ENCODE measurements at places on chromosomes 5 and 9. TPM values are rescaled to one million over a fixed set of nuclear protein-coding genes. Genes with fewer than 3 reads are reported as not detected.

DNA sequence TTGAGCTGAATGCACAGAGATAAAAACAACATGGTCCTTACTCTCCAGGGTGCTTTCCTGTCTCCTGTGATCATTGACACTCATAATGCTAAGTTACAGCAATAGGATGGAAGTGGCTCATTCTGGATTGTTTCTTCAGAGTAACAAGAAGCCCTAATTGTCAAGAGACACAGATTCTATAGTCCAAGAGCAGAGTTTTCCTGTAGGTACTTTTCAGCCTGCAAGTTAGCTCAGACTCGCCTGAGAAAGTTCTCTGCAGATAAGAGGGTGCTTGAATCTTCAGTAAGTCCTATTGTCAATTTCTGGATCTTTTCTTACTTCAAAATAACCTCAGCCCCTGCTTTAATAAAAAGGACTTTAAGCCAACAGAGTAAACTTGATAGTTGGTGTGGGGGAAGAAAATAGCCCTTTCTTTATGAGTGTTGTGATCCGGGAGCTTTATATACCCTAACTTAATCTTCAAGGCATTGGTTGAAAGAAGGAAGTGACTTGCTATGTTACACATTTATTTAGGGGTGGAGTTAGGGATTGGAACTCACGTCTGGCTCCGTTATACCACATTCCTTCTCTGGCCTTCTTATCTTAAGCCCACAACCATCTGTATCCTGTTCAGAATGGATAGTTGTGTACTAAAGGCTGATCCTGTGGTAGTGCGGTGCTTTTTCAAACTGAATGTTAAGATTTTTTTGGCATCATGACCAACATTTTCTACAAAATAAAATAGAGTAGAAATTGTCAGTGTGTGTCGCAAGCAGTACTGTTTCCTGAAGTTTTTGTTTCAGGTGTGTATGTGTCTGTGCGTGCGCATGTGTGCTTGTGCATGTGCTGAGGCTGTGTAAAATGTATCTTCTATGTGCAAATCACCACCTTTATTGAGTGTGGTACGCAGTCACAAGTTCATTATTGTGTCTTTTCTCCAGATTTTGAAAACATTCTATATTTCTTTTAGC is 173.9 kb downstream of the WDR70 start:
- no peak for DNase-seq

DNA sequence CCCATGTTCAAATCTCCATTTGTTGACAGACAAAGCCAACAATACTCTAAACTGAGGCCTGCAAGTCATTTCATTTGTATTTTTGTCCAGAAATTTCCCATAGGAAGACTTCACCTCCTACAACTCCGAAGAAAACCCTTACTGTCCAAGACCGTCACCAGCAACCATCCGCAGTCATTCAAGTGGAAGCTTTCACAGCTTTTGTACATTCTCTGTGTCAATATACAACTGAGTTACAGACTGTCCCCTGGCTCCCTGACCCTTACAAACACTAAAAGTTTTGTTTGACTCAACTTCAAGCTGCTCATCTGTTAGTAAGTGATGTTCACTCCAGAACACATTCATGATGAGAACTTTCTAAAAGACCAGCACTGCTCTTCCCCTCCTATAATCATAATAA is 210.1 kb downstream of the DEPDC1B start:
- DNase-seq, result no peak

DNA sequence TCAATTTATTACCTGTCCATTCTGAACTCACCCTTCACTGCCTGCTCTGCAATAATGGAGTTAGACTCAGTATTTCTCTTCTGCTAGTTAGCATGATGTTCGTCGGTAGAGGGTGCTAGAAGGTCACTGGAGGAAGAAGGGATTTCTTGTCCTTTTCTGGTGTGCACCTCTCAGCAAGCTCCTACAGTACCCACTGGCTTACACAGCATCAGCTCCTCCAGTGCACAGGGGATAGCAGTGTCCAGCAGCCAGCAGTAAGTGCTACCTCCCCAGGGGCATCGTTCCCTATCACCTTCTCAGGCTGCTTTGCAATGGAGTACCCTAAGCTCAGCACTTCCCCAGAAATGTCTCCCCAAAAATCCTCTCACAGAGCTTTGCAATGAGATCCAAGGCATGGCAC is 45.9 kb upstream of the APC start:
- DNase-seq, result no peak

Gene SPOCK1
- 15.7 TPM for total RNA-seq

GRCh38 chr9:94654165-94654894 is 15.0 kb upstream of the FBP1 start:
- no peak for DNase-seq

GRCh38 chr5:130528474-130528873 is 624.2 kb downstream of the CHSY3 start:
- no peak for DNase-seq

DNA sequence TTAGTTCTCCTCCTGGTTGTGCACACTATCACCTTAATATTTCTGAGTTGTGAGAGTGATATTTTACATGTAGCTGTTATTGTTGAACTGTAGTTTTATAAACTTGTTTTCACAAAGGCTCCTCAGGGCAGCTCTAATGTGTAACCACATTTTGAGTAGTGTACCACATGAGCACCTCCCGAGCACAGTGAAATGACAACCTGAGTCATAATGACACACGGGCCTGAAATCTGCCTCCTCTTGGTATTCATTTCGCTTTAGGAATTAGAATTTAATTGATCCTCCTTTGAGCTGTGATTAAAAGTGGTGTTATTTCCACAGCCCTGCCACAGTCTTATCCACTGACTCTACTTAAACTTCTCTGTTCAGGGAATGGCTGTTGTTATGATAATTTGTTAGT is 7.9 kb downstream of the MTRR start:
- no peak for DNase-seq

- no peak for DNase-seq
Observed at GRCh38 chr9:104997536-104997935, 69.6 kb upstream of the ABCA1 start.

GRCh38 chr5:135822959-135823358 is 11.5 kb upstream of the SLC25A48 start:
- DNase-seq, result no peak

Gene ZNG1E
- total RNA-seq, result 45.8 TPM

GRCh38 chr5:5882706-5883105 is 460.2 kb downstream of the ICE1 start:
- no peak for DNase-seq

GRCh38 chr5:172110921-172111851 is 76.8 kb downstream of the STK10 start:
- DNase-seq, result no peak
